ENCODE measurements at places on chromosomes 16 and 17. TPM values are rescaled to one million over a fixed set of nuclear protein-coding genes. Genes with fewer than 3 reads are reported as not detected.

- no peak for DNase-seq
Observed at GRCh38 chr17:33651686-33652085, 358.6 kb upstream of the ASIC2 start.

Gene KCNJ18
- not detected for total RNA-seq

DNA sequence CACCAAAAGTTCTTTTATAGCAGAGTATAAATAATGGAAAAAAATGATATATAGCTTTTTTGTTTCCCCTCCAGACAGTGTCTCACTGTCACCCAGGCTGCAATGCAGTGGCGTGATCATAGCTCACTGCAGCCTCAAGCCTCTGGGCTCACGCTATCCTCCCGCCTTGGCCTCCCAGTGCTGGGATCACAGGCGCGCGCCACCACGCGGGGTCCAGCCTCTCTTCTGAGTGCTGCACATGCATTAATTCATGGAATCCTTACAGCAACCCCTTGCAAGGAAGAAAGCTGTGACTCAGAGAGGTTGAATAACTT is 18.0 kb upstream of the ZNF629 start:
- no peak for DNase-seq

GRCh38 chr17:21295036-21295952 is 10.8 kb downstream of the MAP2K3 start:
- DNase-seq = no peak

DNA sequence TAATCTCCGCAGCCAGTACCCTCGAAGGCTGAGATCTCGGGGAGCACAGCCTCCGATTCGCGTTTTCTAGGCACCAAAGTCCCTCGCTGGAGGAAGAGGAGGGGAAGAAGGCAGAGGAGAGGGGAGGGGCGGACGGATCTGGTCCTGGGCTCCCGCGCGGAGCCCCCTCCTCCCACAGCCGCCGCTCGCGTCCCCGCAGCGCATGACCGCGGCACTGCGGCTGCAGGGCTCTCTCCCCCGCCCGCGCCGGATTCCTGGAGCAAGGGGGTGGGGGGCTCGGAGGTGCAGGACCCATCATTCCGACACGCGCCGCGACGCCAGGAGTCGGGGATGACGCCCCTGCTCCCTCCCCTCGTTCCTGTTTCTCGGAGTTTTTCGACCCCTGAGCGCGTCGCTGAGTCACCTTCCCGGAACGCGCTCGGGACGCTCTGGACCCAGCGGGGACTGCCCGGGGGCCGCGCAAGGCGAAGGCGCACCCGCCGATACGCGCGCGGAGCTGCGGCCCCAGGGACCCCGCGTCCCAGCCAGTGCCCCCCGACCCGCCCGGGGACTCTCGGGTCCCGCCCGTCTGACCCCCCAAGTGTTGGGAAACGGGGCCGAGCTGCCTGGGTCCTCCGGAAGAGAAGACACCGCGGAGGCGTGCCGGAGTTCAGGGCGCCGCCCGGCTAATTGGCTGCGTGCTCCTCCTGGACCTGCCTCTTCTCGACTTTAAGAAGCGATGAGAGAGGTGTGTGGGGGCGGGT is 1.4 kb upstream of the SPHK1 start:
- no peak for DNase-seq

DNA sequence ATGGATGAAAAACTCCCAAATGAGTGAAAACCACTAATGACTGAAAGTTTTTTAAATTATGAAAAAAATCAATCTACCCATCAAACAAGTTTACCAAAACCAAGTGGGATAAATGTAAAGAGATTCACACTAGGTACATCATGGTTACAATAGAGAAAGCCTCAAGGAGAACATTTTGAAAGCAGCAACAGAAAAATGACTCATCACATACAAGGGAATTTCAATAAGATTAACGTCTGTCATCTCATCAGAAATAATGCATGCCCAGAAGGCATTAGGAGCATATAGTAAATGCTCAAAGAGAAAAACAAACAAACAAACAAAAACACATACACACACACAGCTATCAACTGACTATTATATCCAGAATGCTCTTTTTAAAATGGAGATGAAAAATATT is 261.8 kb upstream of the KIF2B start:
- no peak for DNase-seq

GRCh38 chr17:14845591-14846281 is 419.4 kb downstream of the PMP22 start:
- DNase-seq = no peak

All from NCI-H460 (cell line).